Cortex of kidney (tissue), 1 donor: ENCODE measurements at places on chromosomes 12 and 14.

DNA sequence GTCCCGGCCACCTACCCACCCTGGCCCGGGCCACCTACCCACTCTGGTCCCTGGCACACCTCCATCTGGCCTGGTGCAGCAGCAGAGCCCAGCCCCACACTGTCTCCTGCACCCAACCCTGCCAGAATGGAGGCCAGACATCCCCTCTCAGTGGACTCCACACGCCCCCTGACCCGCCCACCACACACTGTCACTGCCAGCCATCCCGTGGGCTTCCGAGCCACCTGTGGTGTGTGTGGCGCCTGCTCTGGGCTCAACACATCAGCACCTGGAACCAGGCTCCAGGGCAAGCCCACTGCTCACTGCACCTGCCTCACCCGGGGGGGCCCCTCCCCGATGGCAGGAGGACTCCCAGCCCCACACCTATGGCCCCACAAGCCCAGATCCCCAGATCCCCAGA is 50.5 kb downstream of the FBRSL1 start:
- DNase-seq, result no peak

DNA sequence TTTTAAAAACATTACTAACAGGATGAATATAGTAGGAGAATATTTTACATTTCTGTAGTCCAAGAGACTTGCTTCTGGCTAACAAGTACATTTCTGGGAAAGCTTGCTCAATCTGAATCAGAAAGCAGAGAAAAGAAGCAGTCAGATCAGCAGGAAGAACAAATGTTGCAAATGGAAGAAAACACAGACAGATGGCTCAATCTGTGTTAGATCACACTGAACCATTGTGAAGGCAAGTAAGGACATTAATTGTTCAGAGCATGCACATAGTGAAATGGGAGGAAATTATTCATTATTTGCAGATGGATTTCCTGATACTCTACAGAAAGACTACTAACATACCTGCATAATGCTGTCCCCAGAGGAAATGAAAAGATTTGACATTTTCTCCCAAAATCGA is 65.2 kb upstream of the CNOT2 start:
- DNase-seq, result no peak

GRCh38 chr14:99792551-99793212 is 531 bp upstream of the EML1 start:
- no peak for DNase-seq

- no peak for DNase-seq
These were observed 121.3 kb downstream of the RPS29 start for GRCh38 chr14:49464885-49465284.

GRCh38 chr12:94309373-94309772 is 150.3 kb downstream of the CEP83 start:
- no peak for DNase-seq

- DNase-seq, result no peak
These were observed 58.4 kb upstream of the TTC7B start for GRCh38 chr14:90874599-90874998.

DNA sequence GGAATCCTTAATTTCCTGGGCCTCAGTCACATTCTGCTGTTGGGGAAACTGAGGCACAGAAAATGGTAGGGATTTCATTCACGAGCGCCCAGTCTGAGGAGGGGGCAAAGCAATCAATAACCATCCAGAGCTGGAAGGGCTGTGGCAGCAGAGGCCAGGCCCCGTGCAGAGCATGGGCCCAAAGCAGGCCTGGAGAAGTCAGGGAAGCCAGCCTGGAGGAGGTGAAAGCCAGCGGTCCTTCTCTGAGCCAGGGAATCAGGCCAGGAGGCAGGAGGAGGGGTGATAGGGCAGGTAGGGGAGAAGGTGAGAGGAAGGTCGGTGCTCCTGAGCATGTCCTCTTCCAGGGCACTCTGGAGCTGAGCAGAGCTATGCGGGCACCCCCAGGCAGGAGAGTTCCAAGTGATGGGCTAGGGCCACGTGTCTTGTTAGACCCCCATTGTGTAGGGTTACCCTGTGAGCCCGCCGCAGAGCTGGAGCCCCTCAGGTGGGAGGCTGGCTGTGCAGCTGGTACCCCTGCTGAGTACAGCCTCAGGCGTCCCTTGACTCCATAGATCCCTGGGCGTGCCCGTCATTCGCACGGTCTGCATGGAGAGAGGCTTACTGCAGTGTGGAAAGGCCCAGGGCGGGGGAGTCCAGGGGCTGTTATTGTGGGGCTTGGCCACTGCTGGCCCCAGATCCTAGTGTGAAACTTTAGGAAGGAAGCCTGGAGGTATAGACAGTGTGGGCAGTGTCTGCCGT is 4.8 kb downstream of the TNFAIP2 start:
- DNase-seq, result no peak

GRCh38 chr12:89779090-89779489 is 70.5 kb upstream of the ATP2B1 start:
- DNase-seq, result no peak

GRCh38 chr14:59768855-59769375 is 101.7 kb downstream of the RTN1 start:
- DNase-seq, result no peak

- DNase-seq, result no peak
These were observed 47.2 kb upstream of the TMEM233 start for GRCh38 chr12:119546340-119546739.

- no peak for DNase-seq
These were observed 81.4 kb downstream of the KIF26A start for GRCh38 chr14:104219731-104220214.

GRCh38 chr12:130973109-130973508 is 19.4 kb downstream of the ADGRD1 start:
- DNase-seq, result no peak

GRCh38 chr12:108839018-108839889 is 18.1 kb downstream of the SSH1 start:
- DNase-seq, result no peak

DNA sequence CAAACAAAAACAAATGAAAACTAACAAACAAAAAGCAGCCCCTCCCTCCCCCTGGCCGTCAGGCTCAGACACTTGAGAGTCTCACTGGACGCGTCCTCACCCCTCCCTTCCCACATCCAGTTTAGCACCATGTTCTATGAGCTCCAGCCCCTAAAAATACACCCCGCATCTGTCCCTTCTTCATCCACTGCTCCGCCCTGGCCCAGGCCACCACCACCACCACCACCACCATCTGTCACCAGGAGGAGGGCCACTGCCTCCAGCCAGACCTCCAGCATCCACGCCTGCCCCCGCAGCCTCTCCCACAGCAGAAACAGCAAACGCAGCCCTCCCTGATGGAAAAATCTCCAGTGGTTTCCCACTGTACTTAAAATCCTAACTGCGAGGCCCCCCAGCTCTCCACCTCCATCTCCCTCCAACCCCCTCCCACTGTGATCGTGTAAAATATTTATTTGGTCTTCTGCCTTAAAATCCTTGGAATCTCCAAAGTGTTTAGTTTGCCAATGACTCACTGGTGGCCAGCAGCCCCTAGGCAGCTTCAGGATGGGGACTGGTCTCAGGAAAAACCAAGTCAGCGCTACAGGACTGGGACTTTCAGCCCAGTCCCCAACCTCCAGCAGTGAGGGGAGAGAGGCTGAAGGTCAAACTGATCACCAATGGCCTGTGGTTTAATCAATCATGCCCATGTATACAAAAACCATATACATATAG is 95.1 kb downstream of the SCARB1 start:
- DNase-seq, result no peak

DNA sequence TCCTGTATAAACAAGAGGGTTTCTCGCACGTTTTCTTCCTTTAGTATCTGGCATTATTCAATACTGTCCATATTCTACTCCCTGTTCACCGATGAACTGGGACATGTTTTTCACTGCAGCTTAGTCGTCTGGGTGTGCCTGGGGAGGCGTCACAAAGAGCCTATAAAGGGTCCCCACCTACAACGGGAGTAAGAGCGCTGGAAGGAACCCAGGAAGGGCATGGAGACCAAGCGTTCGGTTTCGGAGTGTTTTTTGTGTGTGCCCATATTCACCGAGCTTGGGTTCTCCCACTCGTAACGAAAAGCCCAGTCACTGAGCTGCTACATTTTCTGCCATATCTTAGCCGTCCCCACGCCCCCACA is 592 bp upstream of the USP15 start:
- DNase-seq, result no peak

DNA sequence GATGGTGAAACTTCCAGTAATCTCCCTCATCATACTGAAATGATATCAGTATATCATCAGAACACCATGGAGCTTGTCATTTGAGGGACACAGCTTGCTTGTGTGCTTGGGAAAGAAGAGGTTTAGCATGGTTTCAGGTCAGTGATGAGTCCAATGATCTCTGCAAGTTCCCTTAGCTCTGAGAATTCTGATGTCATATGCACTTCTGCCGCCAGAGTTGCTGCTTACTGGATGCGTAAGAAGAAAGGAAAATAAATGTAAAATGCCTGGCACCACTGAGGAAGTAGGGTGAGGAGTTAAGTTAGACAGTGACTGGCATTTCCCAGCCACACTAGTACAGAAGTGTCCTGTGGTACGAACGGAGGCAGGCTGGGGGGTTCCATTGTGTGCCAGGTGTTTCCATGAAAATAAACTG is 22.6 kb downstream of the PRKCH start:
- DNase-seq, result no peak
